ENCODE measurements at places on chromosomes 7 and 10.

GRCh38 chr7:134083766-134084487 is 43.2 kb upstream of the LRGUK start:
- peak; percentile 51 for DNase-seq

- DNase-seq: no peak
Measured at GRCh38 chr10:47294501-47294900, 5.5 kb upstream of the GDF10 start.

DNA sequence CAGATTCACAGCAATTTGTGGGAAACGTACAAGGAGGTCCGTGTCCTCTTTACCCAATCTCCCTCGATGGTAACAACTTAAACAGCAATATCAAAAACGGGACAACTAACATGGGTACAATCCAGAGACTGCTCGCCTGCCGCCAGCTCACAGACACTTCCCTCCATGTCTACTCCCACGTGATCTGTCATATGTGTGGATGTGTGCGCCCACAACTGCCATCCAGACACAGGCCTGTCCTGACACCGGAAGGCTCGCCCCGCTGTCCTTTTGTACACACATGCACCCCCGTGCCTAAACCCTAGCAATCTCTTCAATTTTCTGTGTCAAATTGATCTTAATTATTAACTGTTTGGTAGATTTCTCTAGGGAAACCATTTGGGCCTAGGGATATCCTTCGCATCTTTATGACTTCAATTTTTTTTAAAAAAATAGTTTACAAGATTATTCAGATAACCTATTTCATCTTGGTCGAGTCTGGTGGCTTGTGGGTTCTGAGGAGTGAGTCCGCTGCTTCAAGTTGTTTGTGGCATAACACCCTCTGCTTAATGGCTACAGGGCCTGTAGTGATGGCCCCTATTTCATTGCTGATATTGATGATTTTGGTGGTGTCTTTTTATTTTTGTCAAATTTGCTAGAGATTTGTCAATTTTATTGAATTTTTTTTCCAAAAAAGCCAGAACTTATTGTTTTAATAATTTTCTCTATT is 260.6 kb downstream of the MAD1L1 start:
- DNase-seq: no peak

GRCh38 chr10:49056356-49056755 is 59.0 kb downstream of the VSTM4 start:
- DNase-seq: peak; percentile 67

GRCh38 chr7:22821702-22822485 is 755 bp downstream of the TOMM7 start:
- peak; percentile 22 for DNase-seq

DNA sequence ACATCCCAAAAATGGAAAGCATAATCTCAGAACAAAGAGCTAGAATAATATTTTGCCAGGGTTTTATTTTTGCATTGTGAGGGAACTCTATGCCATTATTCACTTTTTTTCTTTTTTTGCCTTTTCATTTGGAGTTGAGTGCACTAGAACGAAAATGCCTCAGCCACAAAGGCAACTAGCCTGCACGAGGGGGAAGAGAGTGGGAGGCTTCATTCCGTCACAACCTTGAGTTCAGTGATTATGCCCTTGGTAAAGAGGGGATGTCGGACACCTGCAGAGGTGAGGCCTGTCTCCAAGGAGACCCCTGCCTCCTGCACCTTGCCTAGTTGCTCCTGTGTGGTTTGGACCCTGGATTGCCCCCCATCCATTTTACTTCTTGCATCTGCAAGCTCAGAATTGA is 232.7 kb downstream of the TEX36 start:
- DNase-seq: no peak

DNA sequence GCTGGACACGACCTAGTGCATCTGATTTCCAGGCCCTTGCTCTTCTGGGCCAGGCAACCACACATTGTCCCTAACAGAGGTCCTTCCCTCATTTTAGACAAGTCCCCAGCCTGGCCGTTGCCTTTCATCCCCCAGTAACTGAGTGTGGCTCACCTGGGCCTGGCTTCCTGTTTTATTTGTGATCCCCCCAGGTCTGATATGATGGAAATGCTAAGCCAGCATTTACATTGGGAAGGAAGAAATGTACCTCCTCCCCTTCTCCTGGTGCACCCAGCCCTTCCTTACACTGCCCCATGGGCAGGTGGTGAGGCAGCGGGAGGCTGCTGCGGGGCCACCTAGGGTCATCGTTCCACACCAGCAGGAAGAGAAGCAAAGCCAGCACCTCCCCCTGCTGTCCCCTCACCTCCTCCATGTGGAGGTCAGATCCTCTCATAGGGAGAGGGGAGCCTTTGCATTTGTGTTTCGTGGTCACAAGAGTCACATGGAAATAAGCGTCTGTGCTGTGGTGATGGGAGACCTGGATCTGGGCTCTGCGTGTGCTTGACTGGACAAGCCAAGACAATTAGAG is 108.8 kb downstream of the GLRX3 start:
- DNase-seq: peak; percentile 4

GRCh38 chr7:128053023-128053422 is 21.8 kb upstream of the LRRC4 start:
- DNase-seq: no peak

DNA sequence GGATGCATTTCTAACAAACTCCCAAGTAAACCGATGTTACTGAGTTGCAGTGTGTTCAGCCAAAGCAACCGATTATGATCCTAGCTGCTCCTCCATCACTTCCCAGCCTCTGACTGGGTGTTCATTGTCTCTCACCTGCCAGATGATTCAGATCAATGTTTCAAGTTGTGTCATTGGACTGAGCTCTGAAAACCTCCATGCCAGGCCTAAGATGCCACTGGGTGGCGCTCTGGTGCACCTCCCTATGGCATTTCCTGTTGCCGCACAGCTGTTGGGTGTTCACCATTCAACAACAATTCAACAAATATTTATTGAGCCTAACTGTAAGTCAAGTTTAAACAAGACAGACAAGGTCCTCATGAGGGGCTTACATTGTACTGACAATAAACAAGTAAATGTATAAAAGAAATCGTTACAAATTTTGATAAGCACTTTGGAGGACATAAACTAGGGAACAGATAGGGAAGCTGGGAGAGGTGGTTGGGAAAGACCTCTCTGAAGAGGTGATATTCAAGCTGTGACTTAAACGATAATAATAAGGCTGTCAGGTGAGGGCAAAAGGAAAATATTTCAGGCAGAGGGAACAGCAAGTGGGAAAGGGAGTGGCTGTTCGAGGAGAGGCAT is 22.8 kb downstream of the RGR start:
- peak; percentile 58 for DNase-seq

DNA sequence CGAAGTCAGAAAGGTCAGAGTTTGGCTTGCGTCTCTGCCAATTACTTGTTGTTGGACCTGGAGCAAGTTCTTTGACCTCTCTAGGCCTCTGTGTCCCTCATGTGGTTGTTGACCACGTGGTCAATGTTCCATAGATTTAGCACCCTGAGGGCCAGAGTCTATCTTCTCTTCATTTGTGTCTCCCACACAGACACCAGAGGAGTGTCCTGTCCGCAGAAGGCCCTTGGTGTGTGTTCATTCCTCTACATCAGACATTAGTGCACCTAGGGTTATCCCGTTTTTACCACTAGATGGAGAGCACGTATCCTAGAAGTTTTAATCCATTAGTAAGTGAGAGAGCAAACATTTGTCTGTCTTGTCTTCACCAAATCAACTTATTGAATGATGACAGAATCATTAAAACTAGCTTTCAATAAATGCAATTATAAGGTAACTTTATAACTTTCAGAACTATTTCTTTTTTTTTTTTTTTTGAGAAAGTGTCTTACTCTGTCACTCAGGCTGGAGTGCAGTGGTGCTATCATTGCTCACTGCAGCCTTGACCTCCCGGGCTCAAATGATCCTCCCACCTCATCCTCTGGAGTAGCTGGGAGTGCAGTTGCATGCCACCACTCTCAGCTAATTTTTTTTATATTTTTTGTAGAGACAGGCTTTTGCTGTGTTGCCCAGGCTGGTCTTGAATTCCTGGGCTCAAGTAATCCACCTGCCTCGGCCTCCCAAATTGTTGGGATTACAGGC is 122.5 kb upstream of the ANKRD1 start:
- DNase-seq: peak; percentile 71
